ENCODE measurements at places on chromosomes 11 and 22.
A peak's percentile ranks its signal among the peaks of the same experiment; 100 is the strongest.

DNA sequence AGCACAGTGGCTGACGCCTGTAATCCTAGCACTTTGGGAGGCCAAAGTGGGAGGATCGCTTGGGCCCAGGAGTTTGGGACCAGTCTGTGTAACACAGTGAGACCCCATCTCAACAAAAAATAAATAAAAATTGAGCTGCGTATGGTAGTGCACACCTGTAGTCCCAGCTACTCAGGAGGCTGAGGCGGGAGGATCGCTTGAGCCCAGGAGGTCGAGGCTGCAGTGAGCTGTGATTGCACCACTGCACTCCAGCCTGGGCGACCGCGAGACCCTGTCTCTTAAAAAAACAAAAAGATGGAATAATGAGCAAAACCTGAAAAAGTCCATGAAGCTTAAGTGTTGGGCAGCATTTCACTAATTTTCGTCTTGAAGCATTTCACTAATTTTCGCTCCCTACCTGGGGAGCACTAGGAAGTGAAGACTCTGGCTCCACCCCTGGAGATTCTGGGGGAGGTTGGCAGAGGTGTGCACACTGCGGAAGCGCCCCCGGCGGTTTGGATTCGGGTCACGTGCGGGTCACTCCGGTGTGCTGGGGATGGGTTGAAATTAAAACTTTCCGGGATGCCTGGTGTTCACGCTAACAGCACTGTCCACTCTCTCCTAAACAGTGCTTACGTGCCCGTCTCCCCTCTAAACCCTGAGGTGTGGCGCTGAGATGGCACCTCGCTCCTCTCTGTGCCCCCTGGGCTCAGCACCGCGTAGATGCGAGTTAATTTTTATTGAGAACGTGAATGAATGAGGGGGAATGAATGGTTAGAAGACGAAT lies 906 bp upstream of the NAA40 start:
- no peak for DNase-seq

GRCh38 chr11:117417342-117417741 lies 89.7 kb downstream of the CEP164 start:
- no peak for DNase-seq

- no peak for DNase-seq
These were observed 97.1 kb downstream of the ME3 start for GRCh38 chr11:86575208-86575855.

GRCh38 chr22:49554741-49555140 lies 272.9 kb downstream of the BRD1 start:
- no peak for DNase-seq

DNA sequence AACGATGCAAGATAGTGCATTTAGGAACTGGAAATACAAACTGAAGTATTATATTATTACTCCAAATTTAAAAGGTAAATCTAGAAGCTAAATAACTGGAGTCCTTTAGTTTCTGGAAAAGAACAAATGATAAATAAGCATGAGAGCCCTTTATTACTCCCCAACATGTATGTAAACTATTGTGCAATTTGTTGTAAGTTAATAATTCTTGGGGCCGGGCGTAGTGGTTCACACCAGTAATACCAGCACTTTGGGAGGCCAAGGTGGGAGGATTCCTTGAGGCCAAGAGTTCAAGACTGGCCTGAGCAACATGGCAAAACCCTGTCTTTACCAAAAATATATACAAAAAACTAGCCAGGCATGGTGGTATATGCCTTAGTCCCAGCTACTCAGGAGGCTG lies 11.1 kb downstream of the SGSM3 start:
- no peak for DNase-seq

- DNase-seq: no peak
These were observed 40.4 kb downstream of the C11orf58 start for GRCh38 chr11:16778876-16779275.

GRCh38 chr11:65183201-65183891 lies 1.6 kb downstream of the CAPN1 start:
- DNase-seq: no peak

GRCh38 chr11:93221539-93221938 lies 23.7 kb upstream of the SLC36A4 start:
- DNase-seq: no peak

GRCh38 chr11:87851234-87851633 lies 324.0 kb downstream of the RAB38 start:
- DNase-seq: no peak

- no peak for DNase-seq
These were observed 68.6 kb downstream of the RAB38 start for GRCh38 chr11:88106666-88107065.

DNA sequence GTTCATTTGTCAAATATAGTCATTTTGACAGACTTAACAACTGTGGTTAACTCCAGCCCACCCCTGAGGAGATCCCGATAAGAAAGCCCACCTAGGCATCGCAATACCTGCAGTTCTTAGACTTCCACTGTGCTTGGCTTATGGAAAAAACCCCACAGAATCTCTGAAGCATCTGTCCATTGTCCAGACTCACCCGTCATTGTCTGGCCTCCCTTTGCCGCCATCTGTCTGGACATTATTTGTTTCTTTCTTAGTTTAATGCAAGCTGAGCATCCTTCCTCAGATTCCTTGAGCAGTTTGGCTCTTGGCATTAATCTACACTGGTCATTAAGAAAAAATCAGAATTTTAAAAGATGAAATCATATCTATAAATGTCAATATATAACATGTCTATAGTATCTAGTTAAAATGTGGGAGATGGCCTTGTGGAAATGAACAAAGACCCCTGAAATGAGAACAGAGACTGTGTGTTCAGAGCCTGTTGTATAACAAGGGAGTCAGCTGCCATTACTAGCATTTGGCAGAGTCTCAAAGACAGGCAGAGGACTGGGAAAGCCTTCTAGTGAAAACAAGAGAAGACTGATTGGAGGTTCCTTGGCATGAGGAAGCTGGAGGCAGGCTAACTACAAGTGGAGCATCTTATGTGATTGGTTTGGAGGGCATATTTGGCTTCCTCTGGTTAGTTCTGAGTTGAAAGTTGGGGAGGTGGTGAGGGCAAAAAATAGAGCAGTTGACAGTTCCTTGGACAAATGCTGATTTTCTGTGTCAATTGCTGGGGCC lies 80.4 kb downstream of the SPON1 start:
- no peak for DNase-seq

- DNase-seq: peak; percentile 56
These were observed 745 bp downstream of the NCAM1 start for GRCh38 chr11:112961751-112962578.

DNA sequence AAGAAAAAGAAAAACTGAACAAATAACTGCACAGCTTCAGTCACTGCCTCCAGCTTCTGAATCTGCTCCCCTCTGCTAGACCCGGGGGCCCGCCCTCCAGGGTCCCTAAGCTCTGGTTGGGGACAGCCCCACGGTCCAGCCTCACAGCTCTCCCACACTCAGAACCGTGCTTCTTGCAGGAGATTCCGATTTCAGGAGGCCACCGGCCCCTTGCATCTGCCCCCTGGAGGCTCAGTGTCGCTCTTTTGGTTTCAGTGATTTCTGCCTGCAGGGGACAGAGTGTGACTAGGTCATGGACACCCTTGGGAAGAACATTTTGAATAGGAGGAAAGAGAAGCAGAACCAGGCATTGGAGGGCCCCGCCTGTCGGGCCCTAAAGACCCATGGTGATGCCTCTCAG lies 23.1 kb upstream of the RPS3 start:
- DNase-seq: no peak

DNA sequence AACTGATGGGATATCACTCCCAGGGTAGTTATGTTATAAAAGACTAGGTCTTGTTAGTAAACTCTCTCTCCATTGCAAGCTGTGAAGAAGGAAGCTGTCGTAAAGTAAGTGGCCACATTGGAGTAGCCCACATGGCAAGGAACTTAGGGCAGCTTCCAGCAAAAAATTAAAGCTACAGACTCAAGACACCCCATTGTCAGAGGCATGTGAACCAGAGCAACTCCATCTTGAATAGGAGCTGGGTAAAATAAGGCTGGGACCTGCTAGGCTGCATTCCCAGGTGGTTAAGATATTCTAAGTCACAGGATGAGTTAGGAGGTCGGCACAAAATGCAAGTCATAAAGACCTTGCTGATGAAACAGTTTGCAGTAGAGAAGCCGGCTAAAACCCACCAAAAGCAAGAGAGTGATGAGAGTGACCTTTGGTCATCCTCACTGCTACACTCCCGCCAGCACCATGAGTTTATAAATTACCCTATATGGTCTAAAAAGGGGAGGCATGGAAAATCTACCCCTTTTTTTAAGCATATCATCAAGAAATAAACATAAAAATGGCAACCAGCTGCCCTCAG lies 23.9 kb downstream of the CCKBR start:
- DNase-seq: no peak

GRCh38 chr22:25388866-25389540 lies 169.6 kb downstream of the CRYBB2 start:
- DNase-seq: peak; percentile 90

- no peak for DNase-seq
These were observed 276.6 kb downstream of the FAT3 start for GRCh38 chr11:92501066-92501739.

DNA sequence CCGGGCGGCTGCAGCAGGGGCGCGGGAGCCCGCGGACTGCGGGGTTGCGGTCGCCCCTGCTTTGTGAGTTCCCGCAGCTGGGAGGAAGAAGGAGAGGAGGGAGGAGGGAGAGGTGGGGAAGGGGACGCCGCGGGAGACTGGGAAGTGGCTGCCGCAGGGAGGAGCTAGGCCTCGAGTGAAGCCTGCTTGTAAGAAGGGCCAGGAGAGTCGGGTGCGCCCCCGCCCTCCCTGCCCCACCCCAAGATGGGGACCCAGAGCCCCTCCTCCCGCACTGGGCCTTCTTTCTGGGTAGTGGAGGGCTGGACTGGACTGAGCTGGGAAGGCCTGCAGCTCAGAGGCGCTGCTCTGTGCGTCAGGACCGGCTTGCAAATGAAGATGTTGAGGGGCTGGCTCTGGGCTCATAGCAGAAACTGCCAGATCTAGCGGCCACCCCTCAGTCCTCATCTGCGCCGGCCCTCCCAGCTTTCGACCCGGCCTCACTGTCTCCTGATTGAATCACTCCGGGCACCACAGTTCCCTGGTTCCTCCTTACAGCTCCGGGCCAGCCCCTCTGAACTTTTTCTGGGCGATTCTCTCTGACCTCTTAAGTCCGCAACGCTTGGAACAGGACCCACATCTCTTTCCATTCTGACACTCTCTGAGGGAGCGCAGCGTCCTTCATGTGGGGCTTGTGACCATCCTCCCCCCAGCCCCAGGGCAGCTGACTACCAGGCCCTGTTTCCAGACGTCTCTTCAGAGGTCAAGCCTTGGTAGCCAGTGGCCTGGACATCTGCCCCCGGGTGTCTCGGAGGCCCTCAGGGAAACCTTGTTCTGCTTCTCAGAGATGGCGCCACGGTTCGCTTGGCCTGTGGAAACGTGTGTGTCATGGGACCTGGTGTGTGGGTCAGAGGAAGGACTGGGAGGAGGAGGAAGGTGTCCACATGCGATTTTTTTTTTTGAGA lies 21.9 kb downstream of the SERPINH1 start:
- no peak for DNase-seq

DNA sequence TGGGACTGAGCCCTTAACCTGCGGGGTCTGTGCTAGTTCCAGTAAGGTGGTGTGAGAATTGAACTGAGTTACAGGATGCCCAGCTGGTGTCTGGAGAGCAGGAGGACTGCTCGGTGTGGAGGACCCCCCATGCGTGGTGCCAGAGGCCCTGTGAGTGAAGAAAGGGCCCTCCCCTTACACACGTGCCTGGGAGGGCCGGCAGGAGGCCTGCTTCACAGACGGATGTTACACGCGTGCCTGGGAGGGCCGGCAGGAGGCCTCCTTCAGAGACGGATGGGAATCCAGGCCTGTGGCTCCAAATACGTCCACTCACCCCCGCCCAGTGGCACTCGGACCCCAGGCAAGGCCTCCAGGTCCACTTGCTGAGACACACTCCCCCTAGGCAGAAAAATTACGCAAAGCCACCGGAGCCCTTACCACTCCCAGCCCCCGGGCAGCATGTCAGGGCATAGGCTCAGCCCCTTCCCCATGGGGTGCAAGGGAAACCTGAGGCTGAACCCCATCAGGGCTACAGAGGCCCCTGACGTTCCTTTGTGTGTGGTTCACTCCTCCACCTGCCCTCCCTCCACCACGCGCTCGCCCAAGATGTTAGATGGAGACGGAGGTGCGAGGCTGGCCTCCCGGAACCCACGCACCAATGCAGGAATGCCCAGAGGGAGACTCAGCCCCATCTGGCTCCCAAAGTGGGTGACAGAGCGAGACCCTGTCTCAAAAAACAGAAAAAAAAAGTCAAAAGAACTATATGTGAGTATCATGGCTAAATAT lies 227.8 kb downstream of the BRD1 start:
- no peak for DNase-seq

DNA sequence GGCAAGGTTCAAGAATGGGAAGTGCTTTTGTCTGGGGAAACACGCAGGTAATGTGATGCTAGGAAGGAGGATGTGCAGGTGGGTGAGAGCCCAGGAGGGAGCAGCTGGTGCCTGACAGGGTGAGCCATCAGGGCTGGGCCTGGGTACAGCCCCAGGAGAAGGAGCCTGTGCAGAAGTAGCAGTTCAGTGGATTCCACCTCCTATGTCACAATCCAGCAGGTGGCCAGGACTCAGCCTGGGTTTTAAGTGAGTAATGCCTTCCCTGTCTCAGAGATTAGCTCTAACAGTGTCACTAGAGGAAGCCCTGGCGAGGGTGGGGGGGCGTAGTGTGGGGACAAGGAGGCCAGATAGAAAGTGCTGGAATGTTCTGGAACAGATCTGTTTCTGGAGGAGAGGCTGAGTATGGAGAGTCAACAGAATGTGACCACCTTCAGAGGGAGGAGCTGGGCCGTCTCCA lies 8.1 kb downstream of the RIC8A start:
- no peak for DNase-seq

DNA sequence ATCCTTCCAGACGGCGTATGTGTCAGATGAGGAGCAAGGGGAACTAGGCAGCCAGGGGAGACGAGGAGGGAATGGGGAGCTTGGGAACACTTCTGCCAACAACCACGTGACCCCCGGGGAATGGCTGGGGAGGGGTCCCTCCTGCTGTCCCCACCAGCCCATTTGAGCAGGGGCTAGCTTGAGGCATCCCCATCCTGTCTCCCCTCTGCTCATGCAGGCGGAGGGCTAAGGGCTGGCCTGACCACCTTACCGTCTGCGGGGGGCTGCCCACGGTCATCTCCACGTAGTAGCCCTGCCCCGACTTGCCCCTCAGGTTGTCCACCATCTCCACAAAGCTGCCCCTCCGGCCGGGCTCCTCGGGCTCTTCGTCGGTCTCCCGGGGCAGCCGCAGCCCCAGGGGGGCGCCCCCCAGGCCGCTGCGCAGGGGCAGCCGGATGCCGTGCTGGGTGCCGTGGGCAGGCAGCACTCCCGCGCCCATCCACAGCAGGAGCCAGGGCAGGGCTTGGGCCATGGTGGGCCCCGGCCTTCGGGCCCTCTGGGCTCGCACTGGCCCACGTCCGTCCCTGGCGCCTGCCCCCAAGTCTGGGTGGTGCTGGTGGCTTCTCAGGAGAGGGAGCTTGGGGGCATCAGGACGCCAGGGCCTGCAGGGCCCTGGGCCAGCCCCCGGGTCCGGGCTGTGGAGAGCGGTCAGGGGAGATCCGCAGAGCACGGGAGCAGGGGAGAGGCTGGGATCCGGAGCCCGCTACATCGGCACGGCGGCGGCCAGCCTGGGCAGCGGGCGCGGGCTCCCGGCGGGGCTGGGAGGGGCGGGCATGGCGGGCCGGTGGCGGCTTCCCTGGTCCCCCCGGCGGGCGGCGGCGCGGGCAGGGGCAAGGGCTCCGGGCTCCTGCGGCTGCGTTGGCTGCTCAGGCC lies 515 bp downstream of the BACE1 start:
- DNase-seq: peak; percentile 25

Data from common myeloid progenitor, CD34-positive (primary cell).